Stimulated activated CD4-positive, alpha-beta T cell treated with anti-CD3 and anti-CD28 coated beads, Interleukin-12 subunit alpha, Interleukin-12 subunit beta, amount 100 ng/mL, for 24 hours (primary cell): ENCODE measurements at places on chromosomes 2 and 18.

GRCh38 chr18:76465630-76466409 lies 29.2 kb downstream of the ZNF516 start:
- DNase-seq, result no peak

DNA sequence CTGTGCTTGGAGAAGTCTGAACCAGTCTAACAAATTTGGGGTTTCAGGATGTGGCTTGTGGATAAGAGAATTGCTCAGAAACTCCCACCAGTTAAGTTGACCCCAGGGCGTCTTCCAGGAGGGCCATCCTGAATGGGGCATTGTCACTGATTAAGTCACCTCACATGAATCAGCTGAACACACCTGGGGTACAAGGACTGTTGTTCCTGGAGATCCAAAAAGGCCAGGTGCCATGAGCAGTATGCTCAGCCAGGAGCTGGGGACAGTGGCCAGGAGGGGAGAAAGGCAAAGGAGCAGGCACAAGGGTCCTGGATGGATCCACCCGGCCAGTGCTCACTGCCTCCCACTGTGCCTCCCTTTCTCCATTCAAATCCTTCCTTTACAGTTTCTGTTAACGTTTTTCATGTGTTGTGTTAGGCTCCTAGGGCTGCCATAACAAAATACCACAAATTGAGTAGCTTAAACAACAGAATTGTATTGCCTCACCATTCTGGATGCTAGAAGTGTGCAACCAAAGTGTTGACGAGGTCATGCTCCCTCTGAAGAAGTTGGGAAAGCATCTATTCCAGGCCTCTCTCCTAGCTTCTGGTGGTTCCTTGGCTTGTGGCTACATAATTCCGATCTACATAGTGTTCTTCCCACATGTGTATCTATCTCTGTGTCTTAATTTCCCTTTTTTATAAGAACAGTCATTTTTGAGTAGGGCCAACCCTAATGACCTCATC lies 33.4 kb downstream of the TRABD2A start:
- no peak for DNase-seq

DNA sequence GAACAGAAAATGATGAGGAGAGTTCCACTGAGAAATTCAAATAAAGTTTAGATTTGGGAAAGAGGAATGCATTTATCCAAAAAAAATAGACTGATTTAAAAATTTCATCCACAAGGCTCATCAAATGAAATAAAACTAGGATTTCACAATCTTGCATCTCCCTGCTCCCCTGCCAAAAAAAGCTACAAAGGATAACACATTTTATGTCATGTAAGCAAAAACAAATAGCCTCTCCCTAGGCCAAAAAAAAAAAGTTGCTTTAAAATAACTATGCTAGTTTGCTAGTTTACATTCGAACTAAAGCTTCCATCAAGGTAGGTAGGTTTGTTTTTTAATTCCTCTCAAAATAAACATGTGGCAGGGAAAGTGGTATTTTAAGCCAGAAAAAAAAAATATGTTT lies 465.5 kb upstream of the ID2 start:
- no peak for DNase-seq

- no peak for DNase-seq
Measured at GRCh38 chr18:71209944-71210343, 921.1 kb downstream of the SOCS6 start.

GRCh38 chr18:39843546-39843945 lies 2111.5 kb upstream of the PIK3C3 start:
- DNase-seq, result no peak

- no peak for DNase-seq
Measured at GRCh38 chr2:128714851-128715312, 396.2 kb upstream of the HS6ST1 start.

DNA sequence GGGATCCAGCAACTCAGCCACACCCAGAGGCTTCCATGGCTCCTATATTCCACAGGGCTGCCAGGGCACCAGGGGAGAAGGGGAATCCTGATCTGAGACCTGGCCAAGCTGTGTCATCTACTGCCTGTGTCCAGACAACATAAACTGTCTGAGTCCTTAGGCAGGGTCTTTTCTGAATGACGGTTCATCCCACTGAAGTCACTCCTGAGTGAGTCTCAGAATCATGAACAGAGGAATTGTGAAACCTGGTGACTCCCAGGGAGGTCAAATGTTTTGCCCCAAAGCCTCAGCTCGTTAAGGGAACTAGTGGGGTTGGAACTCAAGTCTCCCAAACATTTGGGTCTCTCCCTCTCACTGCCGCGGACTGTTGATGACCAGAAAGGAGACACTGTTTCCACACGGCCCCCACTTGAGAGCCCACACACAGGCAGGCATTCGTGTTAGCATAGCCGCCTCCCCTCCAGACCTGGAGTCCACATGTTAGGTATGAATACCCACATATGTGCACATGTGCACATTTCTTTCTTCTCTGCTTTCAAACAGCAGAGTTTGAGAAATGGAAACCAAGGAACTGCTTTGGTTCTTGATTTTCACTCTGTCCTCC lies 125.0 kb upstream of the MSH6 start:
- DNase-seq, result no peak

- DNase-seq, result no peak
Measured at GRCh38 chr2:69945441-69945840, 16.0 kb downstream of the ASPRV1 start.
